Left lung (tissue), 14 donors: ENCODE measurements at places on chromosomes 2 and 18. TPM values are rescaled to one million over a fixed set of nuclear protein-coding genes. Genes with fewer than 3 reads are reported as not detected.

GRCh38 chr2:28991460-28991859 is 10.4 kb downstream of the TOGARAM2 start:
- no peaks in the 10 kb centered on the region for H3K36me3 ChIP-seq
- H3K27ac ChIP-seq: no peak overlapping the region
- H3K4me3 ChIP-seq: no peak overlapping the region
- no peak for DNase-seq
- H3K4me1 ChIP-seq: peaks cover 4% of the 10 kb centered on the region

DNA sequence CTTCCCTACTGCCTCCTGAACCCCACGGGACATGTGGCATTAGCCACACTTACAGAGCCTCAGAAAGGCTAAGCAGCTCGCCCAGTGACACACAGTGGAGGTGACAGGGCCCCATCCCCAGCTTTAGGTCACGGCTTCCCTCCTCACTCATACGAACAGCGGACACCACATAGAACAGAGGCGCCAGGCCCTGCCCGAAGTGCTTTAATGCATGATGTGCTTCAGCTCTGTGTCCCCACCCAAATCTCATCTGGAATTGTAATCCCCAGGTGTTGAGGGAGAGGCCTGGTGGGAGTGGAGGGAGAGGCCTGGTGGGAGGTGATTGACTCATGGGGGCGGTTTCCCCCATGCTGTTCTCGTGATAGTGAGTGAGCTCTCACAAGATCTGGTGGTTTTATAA is 135.3 kb downstream of the PTGR3 start:
- no peak for DNase-seq
- H3K4me3 ChIP-seq: no peak overlapping the region
- no peaks in the 10 kb centered on the region for H3K36me3 ChIP-seq
- no peaks in the 10 kb centered on the region for H3K27me3 ChIP-seq

GRCh38 chr2:159996792-159997546 is 65.4 kb downstream of the PLA2R1 start:
- H3K4me1 ChIP-seq: no peaks in the 10 kb centered on the region
- no peak for DNase-seq
- no peak overlapping the region for H3K4me3 ChIP-seq
- no peaks in the 10 kb centered on the region for H3K36me3 ChIP-seq
- no peaks in the 10 kb centered on the region for H3K27me3 ChIP-seq

GRCh38 chr2:172169611-172170010 is 66.9 kb upstream of the DLX2 start:
- peaks cover 12% of the 10 kb centered on the region for H3K4me1 ChIP-seq
- no peak overlapping the region for H3K27ac ChIP-seq
- no peak overlapping the region for H3K4me3 ChIP-seq
- H3K36me3 ChIP-seq: no peaks in the 10 kb centered on the region

GRCh38 chr2:96159084-96159830 is 14.0 kb upstream of the DUSP2 start:
- peaks cover 13% of the 10 kb centered on the region for H3K27me3 ChIP-seq

The POMC gene
- 1.5 TPM for total RNA-seq

GRCh38 chr18:55781481-55781957 is 193.5 kb upstream of the TCF4 start:
- peaks cover 20% of the 10 kb centered on the region for H3K4me1 ChIP-seq
- H3K27ac ChIP-seq: peak overlapping the region; percentile 72
- no peaks in the 10 kb centered on the region for H3K36me3 ChIP-seq
- no peaks in the 10 kb centered on the region for H3K27me3 ChIP-seq
- no peak for DNase-seq

The RBBP8 gene
- 47.6 TPM for total RNA-seq

The AKAIN1 gene
- total RNA-seq: not detected

The ZNF396 gene
- 3.2 TPM for total RNA-seq

DNA sequence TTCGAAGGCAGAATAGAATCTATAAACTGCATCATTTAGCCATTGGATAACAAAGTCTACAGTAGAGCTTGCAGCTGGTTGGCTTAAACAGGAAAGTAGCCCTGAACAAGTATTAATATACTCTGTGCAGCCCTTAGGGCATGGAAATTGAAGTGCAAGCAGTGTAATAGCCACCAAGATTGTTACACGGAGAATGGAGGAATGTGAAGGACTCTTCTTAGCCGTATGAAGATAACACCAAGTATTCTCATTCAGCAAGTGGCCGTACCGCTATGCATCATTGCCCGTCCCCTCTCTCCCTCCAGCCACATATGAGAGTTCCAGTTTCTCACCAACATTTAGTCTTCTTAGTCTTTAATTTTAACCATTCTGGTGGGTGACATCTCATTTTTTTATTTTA is 40.5 kb downstream of the ANKRD12 start:
- no peaks in the 10 kb centered on the region for H3K27me3 ChIP-seq
- H3K4me1 ChIP-seq: peaks cover 6% of the 10 kb centered on the region
- DNase-seq: no peak
- H3K27ac ChIP-seq: no peak overlapping the region

The EML6 gene
- total RNA-seq: 0.73 TPM

DNA sequence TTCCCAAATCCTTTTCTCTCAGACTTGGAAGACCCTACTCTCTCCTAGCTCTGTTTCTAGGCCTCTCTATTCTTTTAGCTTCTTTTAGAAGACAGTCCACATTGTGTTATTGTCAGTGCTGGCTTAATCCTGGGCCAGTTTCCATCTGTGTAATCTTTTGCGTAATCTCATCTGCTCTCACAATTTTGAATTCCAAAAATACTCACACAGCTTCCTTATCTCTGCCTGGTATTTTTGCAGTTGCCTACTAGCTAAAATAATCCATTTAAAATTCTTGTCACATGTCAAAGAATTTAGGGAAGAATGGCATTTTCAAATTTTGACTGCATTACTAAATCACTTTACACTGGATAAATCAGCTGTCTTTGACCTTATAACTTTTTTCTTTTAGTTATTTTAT is 200.6 kb upstream of the MEX3C start:
- no peaks in the 10 kb centered on the region for H3K27me3 ChIP-seq
- no peaks in the 10 kb centered on the region for H3K4me1 ChIP-seq
- no peak overlapping the region for H3K4me3 ChIP-seq

The ARHGAP25 gene
- 16.5 TPM for total RNA-seq

The LYPD6 gene
- 0.64 TPM for total RNA-seq

GRCh38 chr2:28435814-28436351 is 43.2 kb downstream of the FOSL2 start:
- no peaks in the 10 kb centered on the region for H3K36me3 ChIP-seq
- H3K4me3 ChIP-seq: no peak overlapping the region
- no peaks in the 10 kb centered on the region for H3K27me3 ChIP-seq
- H3K4me1 ChIP-seq: no peaks in the 10 kb centered on the region

DNA sequence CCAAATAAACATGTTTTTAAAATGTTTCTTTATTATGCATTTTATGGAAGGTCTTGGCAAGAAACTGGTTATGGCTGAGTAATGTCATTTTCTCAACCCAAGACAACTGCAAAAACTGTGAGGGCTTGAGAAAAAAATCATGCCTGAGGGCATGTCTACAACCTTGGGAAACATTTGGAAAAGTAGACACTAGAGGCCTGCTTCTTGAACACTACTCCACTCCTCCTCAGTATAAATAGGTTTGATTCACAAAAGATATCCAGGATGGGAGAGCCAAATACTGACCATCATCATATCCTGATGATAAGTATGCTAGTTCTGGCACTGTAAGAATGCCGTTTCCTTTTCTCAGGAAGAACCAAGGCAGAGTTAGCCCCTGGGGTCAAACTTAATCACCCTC is 71.1 kb downstream of the OSR1 start:
- H3K4me1 ChIP-seq: no peaks in the 10 kb centered on the region
- H3K36me3 ChIP-seq: no peaks in the 10 kb centered on the region
- no peaks in the 10 kb centered on the region for H3K27me3 ChIP-seq
- H3K27ac ChIP-seq: no peak overlapping the region
- H3K4me3 ChIP-seq: no peak overlapping the region

GRCh38 chr18:6057604-6058003 is 162.3 kb upstream of the TMEM200C start:
- H3K36me3 ChIP-seq: no peaks in the 10 kb centered on the region
- no peak overlapping the region for H3K27ac ChIP-seq
- H3K27me3 ChIP-seq: no peaks in the 10 kb centered on the region
- H3K4me3 ChIP-seq: no peak overlapping the region
- no peak for DNase-seq

The RNF103 gene
- 21.6 TPM for total RNA-seq

DNA sequence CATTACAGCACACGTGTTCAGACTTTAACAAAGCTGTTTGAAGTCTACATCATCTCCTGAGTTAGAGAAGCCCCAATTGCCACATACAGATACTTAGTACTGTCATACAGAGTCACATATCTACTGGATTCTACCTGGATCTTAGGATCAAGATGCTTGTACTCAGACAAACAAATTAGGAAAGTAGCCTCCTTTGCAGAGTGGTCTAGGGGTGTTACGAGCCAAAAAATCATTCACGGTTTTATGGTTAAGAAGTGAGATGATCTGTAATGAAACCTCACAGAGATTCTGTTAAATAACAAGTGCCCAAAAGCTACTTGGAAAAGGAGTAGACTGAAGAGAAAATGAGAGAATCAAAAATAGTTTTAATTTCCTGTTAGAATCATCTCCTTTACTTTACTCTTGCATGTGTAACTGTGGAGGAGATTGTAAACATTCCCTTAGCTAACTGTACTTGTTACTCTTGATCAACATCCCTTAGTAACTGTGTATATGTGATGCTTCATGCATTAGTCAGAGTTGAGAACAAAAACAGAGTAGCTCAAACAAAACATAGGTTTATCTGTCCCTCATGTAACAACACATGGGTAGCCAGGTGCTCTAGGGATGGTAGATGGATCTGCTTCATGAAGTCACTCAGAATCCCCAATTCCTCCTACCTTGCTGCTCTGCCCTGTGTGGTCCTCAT is 16.4 kb upstream of the IL1RL1 start:
- DNase-seq: no peak
- H3K36me3 ChIP-seq: no peaks in the 10 kb centered on the region

- no peak overlapping the region for H3K4me3 ChIP-seq
- no peaks in the 10 kb centered on the region for H3K36me3 ChIP-seq
- H3K27ac ChIP-seq: no peak overlapping the region
- no peak for DNase-seq
- no peaks in the 10 kb centered on the region for H3K4me1 ChIP-seq
Observed at GRCh38 chr2:163200741-163201140, 362.2 kb upstream of the KCNH7 start.

- H3K36me3 ChIP-seq: no peaks in the 10 kb centered on the region
- H3K27ac ChIP-seq: no peak overlapping the region
- H3K4me3 ChIP-seq: no peak overlapping the region
- H3K4me1 ChIP-seq: no peaks in the 10 kb centered on the region
Observed at GRCh38 chr18:40897884-40898283, 1057.2 kb upstream of the PIK3C3 start.

DNA sequence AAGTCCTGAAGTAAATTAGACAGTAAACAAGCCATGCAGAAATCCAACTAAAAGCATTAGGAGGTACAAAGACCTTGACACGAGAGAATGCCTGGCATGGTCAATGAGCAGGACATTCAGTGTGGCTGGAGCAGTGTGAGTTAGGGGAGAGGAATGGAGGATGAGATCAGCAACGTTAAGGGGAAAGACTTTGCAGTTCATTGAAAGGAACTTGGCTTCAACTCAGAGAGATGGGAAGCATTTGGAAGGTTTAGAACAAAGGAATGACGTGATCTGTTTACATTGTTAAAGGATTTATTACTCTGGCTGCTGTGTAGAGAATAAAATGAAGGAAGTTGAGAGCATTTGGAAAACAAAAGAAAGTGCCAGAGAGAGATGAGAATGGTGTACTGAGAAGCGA is 621.3 kb downstream of the XIRP2 start:
- DNase-seq: no peak
- H3K36me3 ChIP-seq: no peaks in the 10 kb centered on the region
- H3K4me3 ChIP-seq: no peak overlapping the region
- H3K27ac ChIP-seq: no peak overlapping the region

DNA sequence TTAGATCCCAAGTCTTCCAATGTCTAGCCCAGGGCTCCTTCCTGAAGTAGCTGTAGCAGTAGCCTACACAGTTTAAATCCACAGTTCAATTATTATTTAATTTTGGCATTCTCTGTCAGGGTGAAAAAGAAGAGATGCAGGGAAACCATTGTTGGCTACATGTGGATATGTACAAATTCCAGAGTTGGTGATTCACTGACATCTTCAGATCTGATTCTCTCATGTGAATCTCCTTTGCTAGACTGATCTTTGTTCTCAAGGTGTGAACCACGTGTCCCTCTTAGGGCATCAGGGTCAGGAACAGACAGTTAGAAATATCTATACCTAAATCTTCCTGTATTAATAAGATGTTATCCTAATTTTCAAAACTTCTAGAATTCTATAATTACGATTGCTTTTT is 36.7 kb downstream of the ADCYAP1 start:
- no peak overlapping the region for H3K4me3 ChIP-seq
- H3K36me3 ChIP-seq: no peaks in the 10 kb centered on the region
- H3K27ac ChIP-seq: no peak overlapping the region
- no peak for DNase-seq
- H3K27me3 ChIP-seq: no peaks in the 10 kb centered on the region

The TMEFF2 gene
- total RNA-seq: not detected

DNA sequence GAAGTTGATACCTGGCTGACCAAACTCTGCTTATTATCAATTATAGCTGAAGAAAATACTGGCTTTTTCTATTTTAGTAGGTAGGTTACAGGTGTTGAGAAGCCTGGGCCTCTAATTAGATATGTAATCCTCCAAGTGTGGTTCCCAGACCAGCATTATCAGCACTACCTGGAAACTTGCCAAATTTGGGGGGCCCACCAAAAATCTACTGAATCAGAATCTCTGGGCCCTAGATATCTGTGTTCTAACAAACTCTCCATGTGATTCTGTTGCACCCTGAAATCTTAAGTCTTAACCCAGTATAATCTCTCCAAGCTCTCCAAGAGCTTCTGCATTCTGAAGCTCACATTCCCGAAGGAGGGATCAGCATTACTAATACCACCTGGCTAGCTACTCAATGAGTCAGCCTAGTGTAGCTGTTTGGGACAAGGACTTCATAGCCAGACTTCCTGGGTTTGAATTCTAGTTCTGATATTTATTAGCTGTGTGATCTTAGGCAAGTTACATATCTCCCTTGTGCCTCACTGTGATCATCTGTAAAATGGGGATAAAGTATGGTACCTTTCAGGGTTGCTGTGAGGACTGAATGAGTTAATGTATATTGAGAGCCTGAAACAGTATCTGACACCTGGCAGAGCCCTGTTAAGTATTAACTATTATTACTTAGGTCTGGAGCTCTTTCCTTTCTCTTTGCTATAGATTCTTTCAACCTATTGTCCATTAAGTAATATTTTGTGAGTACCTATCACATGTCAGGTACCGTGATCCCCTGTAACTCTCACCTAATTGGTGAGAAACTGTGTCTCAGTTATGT is 94.1 kb upstream of the CD302 start:
- H3K4me3 ChIP-seq: no peak overlapping the region
- H3K27ac ChIP-seq: peak overlapping the region; percentile 61
- no peaks in the 10 kb centered on the region for H3K4me1 ChIP-seq
- no peak for DNase-seq

The SP110 gene
- 37.8 TPM for total RNA-seq

- DNase-seq: no peak
- H3K27me3 ChIP-seq: no peaks in the 10 kb centered on the region
- no peaks in the 10 kb centered on the region for H3K36me3 ChIP-seq
Observed at GRCh38 chr18:37299471-37300304, 265.9 kb downstream of the CELF4 start.

- no peak overlapping the region for H3K27ac ChIP-seq
- no peaks in the 10 kb centered on the region for H3K27me3 ChIP-seq
- H3K36me3 ChIP-seq: no peaks in the 10 kb centered on the region
- H3K4me1 ChIP-seq: peaks cover 3% of the 10 kb centered on the region
- H3K4me3 ChIP-seq: no peak overlapping the region
Observed at GRCh38 chr2:186537019-186537418, 51.0 kb downstream of the ZC3H15 start.

GRCh38 chr2:189306525-189306924 is 127.0 kb upstream of the COL5A2 start:
- H3K4me3 ChIP-seq: no peak overlapping the region
- DNase-seq: no peak
